T follicular helper cell (primary cell): ENCODE measurements at places on chromosomes 5 and 9.

DNA sequence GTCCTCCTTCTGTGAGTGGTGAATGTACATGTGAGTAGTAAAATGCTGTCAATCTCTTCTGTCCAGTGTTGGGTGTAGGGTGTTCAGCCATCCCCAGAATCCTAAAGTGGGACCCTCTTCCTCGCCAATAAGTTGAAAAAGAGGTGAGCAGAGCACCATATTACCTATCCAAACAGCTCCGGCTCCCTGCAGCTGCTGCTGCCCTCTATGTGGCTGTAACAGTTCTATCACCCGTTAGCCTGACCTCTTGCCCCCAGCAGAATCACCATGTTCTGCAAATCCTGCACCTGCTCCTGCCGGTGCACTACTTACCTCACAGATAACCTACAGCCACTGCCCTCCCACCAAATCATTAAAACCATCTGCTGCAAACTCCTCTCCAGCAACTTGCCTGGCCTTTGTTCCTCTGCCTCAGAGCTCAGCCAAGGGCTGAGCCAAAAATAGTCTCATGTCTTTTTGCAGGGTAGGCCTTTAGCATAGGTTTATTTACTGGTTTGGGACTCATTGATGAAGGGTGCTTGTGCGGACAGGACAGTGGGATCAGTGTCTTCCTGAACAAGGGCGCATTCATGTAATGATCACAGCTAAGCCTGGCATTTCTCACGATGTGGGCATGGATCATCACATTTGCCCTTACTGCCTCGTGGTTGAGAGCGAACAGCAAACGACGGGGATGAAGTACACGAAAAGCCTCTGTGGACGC, 49.6 kb upstream of the CCL21 start:
- DNase-seq, result no peak

DNA sequence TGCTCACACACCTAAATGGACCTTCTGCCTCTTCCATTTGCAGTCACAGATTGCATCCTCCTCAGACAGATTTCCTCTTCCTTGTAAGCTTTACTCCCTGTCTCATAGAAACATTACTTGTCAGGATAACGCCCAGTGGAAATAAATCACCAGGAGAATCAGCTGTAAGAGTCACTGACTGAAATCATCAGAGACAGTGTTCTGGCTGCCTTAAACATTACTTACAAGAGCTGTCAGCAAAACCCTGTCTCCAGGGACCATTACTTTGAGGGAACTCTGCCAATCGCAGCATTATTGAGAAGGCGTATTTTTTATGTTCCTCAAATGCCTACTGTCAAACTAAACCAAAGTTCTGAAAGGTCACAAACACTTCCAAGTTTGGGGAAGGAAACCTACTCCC, 5.9 kb downstream of the DPYSL3 start:
- DNase-seq, result no peak

DNA sequence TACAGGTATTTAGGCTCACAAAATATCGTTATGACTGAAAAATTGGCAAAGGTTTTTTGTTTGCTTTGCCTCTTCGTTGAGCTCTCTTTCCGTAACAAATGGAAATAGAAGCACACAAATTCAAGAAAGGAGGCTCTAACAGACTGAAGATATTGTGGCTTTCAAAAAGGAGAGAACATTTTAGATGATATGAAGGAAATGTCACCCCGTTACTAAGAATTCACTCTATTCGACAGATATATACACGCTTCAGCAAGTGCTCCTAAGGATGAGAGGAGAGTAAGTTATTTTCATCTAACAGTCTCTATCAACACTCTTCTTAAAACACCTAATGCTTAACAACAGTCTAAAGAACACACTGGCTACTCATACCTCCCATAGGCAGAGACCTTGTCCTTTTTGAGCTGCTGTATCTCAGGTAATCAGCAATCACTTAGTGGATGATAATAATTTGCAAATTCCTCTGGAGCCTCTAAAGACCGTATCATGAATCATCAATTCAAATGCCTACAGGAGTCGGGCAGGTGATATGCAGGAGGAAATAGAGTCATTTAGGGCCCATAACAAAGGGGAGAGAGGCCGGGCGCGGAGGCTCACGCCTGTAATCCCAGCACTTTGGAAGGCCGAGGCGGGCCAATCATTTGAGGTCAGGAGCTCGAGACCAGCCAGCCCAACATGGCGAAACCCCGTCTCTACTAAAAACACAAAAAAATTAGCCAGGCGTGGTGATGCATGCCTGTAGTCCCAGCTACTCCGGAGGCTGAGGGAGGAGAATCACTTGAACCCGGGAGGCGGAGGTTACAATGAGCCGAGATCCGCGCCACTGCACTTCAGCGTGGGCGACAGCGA, 1.4 kb upstream of the HSDL2 start:
- no peak for DNase-seq

- DNase-seq, result no peak
Observed at GRCh38 chr9:8946461-8946860, 1146.9 kb upstream of the DMAC1 start.

- DNase-seq, result no peak
Observed at GRCh38 chr9:131474711-131475110, 28.0 kb upstream of the POMT1 start.

DNA sequence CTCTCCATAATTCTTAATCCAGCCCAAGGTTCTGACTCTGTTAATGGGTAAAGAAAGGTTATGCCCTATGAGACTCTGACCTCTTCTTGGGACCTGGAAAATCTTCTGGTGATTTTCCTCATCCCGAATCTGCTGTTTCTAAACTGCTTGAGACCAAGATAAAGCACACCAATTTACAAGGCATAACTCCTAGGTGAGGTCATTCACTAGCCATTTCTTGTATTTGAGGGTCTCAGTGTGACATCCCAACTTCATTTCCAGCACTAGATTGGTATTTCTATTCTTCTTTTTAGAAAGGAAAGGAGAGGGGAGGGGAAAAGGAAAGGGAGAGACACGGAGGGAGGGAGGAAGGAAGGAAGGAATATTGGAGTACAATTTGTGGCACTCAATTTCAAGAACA, 51.6 kb downstream of the SLC1A1 start:
- DNase-seq, result no peak

DNA sequence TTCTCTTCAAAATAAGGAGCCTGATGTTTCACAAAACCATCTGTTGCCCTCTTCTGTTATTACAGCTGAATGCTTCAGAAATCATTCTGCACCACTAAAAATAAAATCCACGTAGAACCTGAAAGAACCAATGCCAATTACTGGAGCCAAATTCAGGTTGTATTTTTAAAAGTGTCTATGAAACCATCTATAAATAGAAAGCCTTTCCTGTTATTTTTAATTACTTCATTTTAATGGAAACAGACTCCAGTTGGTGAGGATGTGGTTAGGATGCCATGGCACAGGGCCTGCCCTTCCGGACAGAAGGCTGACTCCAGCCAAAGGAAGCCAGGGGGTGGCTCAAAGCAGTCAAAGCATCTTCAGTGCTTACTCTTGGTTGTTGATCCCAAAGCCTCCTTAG, 119.8 kb downstream of the TENT4A start:
- DNase-seq, result no peak

- no peak for DNase-seq
Observed at GRCh38 chr5:153866176-153866575, 172.5 kb downstream of the FAM114A2 start.

- DNase-seq, result no peak
Observed at GRCh38 chr5:168093200-168093910, 198.1 kb upstream of the WWC1 start.

- no peak for DNase-seq
Observed at GRCh38 chr9:78541868-78542443, 245.0 kb downstream of the PSAT1 start.

DNA sequence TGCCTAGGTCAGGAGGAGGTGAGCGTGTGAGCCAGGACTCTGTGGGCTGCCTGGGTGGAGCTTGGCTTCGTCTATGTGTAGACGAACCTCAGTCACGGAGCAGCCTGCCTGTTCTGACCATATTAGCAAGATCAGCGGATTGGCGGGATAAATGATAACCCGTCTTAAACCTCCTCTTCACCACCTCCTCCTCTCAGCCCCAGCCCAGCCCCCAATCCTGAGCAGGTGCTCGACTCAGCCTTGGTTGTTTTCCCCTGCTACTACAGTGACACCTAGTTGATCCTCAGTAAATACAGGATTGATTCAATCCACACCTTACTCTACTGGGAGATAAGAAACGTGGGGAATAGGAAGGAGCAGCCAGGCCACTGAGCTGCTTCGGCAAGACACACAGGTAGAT, 286.1 kb downstream of the IRX2 start:
- DNase-seq, result no peak

DNA sequence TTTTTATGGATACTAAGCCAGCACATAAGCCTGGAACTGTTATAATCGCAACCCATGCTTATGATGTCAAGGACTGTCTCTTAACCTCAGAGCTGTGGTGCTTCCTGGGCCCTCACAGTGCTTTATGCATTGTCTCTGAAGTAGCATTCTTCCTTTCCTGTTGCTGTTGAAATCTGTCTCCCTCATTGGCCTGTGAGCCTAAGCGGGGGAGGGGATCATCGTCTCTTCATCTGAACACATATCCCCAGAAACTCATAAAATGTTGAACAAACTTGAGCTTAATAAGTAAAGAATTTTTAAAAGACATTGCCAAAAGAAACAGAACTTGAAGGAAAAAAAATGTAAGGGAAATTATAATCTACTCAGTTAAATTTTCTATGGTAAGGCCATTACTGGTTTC, 80.3 kb downstream of the SGCD start:
- DNase-seq, result no peak

GRCh38 chr5:120039111-120039510, 409.8 kb downstream of the FAM170A start:
- DNase-seq, result no peak

GRCh38 chr5:158722940-158723339, 376.8 kb downstream of the EBF1 start:
- no peak for DNase-seq

- no peak for DNase-seq
Observed at GRCh38 chr5:107104040-107104995, 566.4 kb downstream of the EFNA5 start.

- DNase-seq, result no peak
Observed at GRCh38 chr5:94432499-94432898, 185.9 kb downstream of the KIAA0825 start.

DNA sequence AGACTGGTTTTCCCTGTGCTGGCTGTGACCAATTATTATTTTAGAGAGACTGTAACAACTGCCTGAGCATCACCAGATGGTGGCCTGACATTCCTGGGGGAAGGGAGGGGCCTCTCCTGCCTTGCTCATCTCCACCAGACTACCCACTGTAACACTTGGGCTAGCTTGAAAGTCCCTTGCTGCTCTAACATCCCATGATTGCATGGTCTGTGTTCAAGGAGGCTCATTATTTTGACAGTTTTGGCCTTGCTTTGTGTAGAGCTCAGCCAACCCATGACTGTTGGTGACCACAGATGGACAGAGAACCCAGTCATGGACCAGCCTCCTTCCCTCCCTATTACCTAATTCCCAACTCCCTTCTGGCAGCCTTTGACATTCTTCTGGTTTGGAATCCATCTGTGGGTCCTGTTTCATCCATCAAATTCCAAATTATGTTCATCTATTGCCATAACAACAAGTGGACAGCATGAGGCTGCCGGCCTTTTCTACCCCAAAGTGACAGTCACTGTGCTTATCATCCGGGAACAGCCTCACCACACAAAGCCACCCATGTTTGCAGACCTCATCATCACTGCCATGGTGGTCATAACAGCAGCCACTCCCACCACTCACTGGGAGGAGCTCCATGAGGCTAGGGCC, 49.0 kb upstream of the ICE1 start:
- DNase-seq, result no peak

DNA sequence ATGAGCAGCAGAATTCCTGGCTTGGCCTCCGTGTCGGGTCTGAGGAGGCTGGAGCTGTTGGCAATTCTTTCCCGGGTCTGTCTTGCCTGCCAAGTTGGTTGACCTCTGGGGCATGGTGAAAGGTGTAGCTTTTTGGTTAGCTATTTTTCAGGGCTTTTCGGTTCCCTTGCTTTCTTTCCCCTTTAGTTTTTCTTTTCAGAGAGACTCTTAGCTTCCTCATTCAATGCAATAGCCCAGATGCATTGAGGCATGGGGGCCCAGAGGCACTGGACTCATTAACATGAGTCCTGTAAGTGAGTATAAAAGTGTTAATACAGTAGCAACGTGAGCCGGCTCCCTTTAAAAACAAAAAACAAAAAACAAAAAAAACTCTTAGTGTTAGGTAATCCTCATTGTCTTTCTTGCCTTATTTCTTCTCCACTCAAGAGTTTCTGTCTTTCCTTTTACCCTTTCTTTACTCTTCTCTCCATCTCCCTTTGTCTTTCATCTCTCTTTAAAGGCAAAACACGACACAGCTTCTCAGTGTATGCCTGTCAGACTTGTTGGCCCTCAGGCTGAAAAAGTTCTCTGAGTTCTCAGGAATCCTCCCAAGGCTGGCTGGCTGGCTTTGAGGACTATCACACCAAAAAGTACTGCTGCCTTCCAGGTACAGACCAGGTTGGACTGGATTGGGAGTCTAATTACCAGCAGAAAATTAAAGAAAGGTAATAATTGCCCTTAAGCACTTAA, 289.9 kb upstream of the TUT7 start:
- no peak for DNase-seq

- DNase-seq, result no peak
Observed at GRCh38 chr5:142844866-142845265, 74.7 kb downstream of the ARHGAP26 start.

- no peak for DNase-seq
Observed at GRCh38 chr9:1962122-1962521, 53.0 kb upstream of the SMARCA2 start.

- no peak for DNase-seq
Observed at GRCh38 chr5:154274828-154275185, 84.3 kb downstream of the GALNT10 start.

DNA sequence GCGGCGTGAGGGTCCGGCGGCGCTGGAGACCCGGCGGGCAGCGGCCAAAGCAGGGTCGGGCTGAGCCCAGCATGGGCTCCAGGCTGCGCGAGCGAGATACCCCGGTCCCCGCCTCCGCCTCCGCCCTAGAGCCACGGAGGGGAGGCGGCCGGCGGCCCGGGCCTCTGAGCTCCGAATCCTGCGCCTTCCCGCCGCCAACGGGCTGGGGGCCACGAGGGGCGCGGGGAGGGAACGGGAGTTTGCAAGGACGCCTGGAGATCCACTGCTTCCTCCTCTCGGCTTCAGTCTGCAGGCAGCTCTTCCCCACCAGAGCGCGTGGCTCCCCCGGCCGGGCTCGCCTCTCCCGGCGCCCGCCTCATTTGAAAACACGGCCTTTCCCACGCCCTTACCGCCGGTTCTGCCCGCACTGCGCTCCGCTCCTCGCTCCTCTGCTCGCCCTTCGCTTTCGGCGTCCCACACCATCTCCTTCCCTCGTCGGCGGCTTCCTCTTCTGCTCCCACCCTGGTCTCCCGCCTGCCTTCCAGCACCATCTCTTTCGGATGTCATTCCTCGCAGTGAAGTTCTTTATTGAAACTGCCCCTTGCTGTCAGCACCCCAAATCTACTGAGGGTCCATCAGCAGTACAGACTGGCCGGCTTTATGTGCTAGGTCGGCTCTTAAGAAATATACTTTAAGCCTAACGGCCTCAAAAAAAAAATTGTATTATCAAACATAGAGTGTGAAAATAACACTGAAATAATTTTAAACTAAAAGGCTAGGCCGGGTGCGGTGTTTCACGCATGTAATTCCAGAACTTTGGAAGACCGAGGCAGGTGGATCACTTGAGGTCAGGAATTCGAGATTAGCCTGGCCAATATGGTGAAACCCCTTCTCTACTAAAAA, 105.0 kb upstream of the FAM120A start:
- no peak for DNase-seq

- no peak for DNase-seq
Observed at GRCh38 chr9:115208501-115208900, 90.5 kb upstream of the TNC start.

GRCh38 chr5:152356506-152356905, 48.6 kb downstream of the NMUR2 start:
- no peak for DNase-seq

- DNase-seq, result no peak
Observed at GRCh38 chr5:78003919-78004318, 227.8 kb upstream of the TBCA start.
